ENCODE measurements at places on chromosomes 11 and 22. TPM values are rescaled to one million over a fixed set of nuclear protein-coding genes. Genes with fewer than 3 reads are reported as not detected.

The MOGAT2 gene
- total RNA-seq, result not detected

The KIF18A gene
- 3.4 TPM for total RNA-seq

The MUC15 gene
- total RNA-seq, result not detected

The MPPED2 gene
- not detected for total RNA-seq

The NXPE2 gene
- total RNA-seq, result not detected

The SGSM1 gene
- total RNA-seq, result not detected
